ENCODE measurements at places on chromosomes 3 and 15.

- DNase-seq: no peak
These were observed 99.3 kb downstream of the WNT7A start for GRCh38 chr3:13780432-13781176.

GRCh38 chr15:70234256-70234905, 136.7 kb upstream of the TLE3 start:
- DNase-seq: no peak

DNA sequence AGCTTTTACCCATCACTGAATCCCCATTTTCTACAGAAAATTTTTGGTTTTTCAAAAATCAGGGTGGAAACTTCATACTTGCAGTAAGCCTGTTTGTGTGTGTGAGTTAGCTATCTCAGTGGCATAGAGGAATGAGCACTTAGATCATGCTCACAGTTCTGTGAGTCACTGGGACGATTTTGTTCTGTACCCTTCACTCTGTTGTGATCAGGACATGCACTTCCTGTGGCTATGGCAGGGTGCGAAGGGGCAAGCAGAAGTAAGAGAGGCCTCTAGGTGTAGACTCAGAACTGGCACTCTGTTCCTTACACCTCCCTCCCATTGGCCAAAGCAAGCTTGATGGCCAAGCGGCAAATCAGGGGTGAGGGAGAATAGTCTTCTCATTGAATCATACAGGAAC, 11.6 kb downstream of the NIPA2 start:
- DNase-seq: no peak

DNA sequence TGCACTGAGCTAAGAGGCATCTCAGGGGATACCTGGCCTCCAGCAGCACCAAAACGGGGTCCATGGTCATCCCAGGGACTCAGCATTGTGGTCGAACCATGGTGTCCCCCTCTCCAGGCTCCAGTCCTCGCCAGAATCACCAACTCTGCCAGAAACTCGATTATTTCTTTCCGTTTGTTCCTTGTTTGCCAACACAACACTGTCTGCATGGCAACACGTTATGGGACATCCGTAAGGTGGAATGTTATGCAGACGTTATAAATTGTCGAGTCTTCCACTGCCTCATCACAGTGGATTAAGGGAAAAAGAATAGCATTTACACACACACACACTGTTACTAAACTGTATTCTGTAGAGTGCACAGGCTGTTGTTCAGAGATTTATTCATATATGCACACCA, 52.5 kb upstream of the RPL32 start:
- no peak for DNase-seq

- peak; percentile 69 for DNase-seq
These were observed 3.6 kb upstream of the C3orf85 start for GRCh38 chr3:109132801-109133473.

- DNase-seq: no peak
These were observed 669.8 kb upstream of the ARPP21 start for GRCh38 chr3:34969513-34969912.

DNA sequence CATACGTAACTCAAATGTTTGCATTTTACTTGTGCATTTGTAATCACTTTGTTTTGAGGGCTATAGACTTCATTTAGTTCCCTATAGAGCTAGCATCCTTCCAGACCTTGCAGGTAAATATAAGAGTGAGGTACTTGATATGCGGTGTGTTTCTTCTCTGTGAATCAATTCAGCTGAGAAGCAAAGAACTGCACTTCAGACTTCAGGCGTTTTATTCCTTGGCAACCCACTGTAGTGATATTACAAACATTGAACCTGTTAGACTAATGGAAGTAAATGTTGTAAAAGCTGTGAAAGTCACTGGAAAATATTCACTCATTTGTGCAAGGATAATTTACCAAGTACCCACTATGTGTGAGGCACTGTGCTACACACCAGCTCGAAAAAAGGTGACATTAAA, 94.1 kb upstream of the CHL1 start:
- no peak for DNase-seq

DNA sequence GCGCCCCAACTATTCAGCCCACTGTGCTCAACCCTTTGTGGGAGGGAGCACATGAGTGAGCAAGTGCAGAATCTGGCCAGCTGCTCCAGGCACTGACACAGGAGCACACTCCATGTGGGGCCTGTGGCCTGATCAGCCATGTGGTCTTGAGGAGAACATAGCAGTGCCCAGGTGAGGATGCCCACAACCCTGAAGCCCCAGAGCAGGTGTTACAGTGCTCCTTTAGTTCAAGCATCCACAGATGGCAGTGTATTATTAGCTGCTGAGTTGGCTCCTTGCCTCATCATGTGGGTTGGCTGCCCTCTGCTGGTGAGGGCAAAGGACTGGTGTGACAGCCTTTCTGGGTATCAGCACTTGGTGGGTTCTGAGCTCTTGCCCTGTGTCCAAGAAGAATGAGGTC, 1588.2 kb downstream of the SI start:
- no peak for DNase-seq
